Stimulated activated CD4-positive, alpha-beta T cell treated with anti-CD3 and anti-CD28 coated beads, Interleukin-15, amount 100 ng/mL, for 24 hours (primary cell): ENCODE measurements at places on chromosomes 4 and X.
A peak's percentile ranks its signal among the peaks of the same experiment; 100 is the strongest.

- DNase-seq, result no peak
These were observed 152.3 kb upstream of the ANXA10 start for GRCh38 chr4:167939863-167940616.

- no peak for DNase-seq
These were observed 165.7 kb upstream of the CT83 start for GRCh38 chrX:116628464-116628863.

GRCh38 chrX:137567682-137568232 lies 1.8 kb downstream of the ZIC3 start:
- DNase-seq, result no peak

- no peak for DNase-seq
These were observed 549.2 kb upstream of the AMOT start for GRCh38 chrX:113389846-113390245.

- no peak for DNase-seq
These were observed 46.3 kb upstream of the ADGRG2 start for GRCh38 chrX:19168609-19169008.

- no peak for DNase-seq
These were observed 55.0 kb downstream of the PAPSS1 start for GRCh38 chr4:107665001-107665400.

DNA sequence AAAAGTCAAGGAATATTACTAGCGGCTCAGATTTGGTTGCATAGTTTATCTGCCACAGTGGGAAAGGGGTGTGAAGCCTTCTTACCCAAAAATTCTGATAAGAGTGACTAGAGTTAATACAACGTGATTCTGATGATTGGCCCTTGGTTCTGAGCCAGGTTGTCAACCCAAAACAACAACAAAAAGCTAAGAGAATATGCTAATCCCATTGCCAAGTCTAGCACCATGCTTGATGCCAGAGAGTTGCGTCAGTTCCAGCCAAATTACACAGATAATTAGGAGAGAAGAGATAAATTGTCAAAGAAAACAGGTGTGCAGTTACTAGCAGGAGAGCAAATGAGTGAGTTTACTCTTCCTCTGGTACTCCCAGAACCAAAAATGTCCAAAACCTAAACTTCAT lies 287.4 kb upstream of the AGA start:
- no peak for DNase-seq

DNA sequence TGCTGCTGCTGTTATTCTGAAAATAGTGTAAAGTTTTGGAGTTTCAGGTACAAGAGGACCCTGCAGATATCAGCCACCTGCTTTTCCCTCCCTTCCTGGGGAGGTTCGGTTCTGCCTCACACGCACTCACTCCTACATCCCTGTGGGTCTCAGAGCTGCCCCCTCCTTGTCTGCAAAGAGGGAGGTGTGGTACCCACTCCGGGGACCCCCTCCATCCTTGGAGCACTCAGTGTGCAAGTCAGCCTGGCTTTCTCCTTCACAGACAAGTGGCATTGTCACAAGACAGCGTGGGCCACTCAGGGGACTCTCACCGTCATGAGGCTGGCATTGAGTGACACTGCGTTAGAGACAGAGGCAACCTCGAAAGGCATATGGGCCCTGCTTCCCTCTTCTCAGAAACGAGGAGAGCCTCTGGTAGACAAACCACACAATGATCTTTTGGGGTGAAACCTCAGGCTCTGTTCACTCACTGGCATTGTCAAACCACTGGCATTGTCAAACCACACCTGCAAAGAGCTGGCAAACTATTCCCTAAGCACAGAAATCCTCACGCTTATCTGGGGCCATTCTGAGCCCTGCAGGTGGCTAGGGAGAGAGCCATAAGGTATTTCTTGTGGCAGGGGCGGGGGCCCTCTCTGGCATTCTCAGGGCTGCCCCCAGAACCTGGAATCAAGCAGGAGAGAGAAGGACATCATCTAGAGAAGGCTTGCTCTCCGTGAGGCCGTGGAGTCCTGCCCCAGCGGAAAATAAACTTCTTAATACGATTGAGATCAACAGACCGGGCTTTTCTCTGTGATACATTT lies 285.0 kb downstream of the SHOX start:
- peak; percentile 9 for DNase-seq

- no peak for DNase-seq
These were observed 575.2 kb upstream of the FRG1 start for GRCh38 chr4:189365451-189365850.

DNA sequence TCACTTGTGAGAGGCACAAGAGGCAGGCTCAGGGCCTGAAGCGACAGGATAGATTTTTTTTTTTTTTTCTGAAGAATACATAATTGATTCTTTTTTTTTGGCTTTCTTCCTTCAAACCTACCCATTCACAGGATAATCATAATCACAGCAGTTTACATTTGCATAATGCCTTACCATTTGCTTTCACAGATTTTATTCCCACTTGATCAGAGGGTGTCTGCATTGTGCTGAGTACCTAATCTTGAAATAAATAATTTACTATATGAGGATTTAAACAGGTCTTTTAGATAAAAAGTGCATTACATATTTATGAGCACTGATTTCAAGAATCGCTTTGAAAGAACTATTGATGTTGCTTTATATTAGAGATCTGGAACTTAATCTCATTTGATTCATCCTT lies 219.3 kb downstream of the SPRY1 start:
- no peak for DNase-seq

GRCh38 chr4:1449475-1449832 lies 43.2 kb upstream of the NKX1-1 start:
- DNase-seq, result no peak

- DNase-seq, result no peak
These were observed 29.7 kb downstream of the SEPTIN11 start for GRCh38 chr4:76979236-76979635.

GRCh38 chr4:82747686-82748575 lies 50.7 kb downstream of the SCD5 start:
- DNase-seq, result no peak

- DNase-seq, result no peak
These were observed 39.6 kb downstream of the PDLIM5 start for GRCh38 chr4:94491322-94491721.

GRCh38 chr4:76752861-76753501 lies 145.0 kb downstream of the SOWAHB start:
- DNase-seq, result no peak

- DNase-seq, result no peak
These were observed 103.0 kb downstream of the PPP3CA start for GRCh38 chr4:101244349-101244748.

DNA sequence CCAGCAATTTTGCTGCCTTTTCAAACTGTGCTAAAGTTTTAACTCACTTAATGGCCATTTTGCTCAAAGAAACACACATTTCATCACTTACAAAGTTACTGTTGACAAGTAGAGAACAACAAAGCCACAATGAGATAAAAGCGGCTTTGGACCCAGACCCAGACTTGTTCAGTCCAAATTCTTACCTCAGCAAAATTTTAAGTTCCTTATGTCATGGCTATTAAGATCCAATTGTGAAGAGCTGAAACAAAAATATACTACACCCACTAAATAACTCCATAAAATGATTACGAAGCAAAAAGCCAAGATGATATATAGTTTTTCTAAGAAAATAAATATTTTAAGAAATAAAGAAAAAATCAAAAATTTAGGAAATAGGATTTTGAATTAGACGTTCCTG lies 137.0 kb upstream of the INPP4B start:
- no peak for DNase-seq
